Right lobe of liver (tissue), 6 donors: ENCODE measurements at places on chromosomes 5 and 9. TPM values are rescaled to one million over a fixed set of nuclear protein-coding genes. Genes with fewer than 3 reads are reported as not detected.

DNA sequence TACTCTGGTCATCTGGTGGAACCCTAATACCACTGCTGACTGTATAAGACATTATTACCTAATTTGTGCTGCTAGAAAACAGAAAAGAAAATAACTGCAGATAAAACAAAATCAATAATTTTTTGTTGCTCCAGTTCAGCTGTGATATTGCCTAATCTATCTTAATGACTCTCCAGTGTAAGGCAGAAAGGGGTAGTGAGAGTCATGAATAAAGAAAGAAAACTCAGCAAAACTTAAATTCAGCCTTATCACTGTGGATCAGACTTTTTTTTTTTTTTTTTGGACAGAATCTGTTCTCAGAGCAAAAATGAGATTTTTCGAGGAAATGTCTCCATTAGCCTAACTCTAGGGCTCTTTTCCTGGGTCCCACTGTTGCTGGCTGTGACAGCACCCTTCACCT, 1.1 kb upstream of the DOCK2 start:
- no peak overlapping the region for H3K4me3 ChIP-seq
- no peaks in the 10 kb centered on the region for H3K4me1 ChIP-seq
- no peaks in the 10 kb centered on the region for H3K27me3 ChIP-seq

DNA sequence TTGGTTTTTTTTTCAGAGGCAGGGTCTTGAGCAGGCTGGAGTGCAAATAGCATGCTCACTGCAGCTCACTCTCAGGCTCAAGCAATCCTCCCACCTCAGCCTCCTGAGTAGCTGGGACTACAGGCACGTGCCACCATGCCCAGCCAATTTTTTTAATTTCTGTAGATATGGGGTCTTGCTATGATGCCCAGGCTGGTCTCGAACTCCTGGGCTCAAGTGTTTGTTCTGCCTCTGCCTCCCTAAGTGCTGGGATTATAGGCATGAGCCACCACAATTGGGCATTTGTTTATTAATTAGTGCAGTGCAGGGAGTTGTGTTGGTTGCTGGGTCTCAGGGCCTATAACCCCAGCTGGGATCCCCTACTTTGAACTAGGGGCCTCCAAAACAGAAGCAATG, 47.0 kb downstream of the CXXC5 start:
- no peak overlapping the region for H3K27ac ChIP-seq
- H3K36me3 ChIP-seq, result no peaks in the 10 kb centered on the region
- no peak for DNase-seq
- peaks cover 18% of the 10 kb centered on the region for H3K4me1 ChIP-seq
- H3K4me3 ChIP-seq, result no peak overlapping the region

GRCh38 chr9:124685217-124685616, 85.9 kb downstream of the NR6A1 start:
- H3K4me3 ChIP-seq, result no peak overlapping the region
- no peak for DNase-seq
- H3K27ac ChIP-seq, result no peak overlapping the region
- no peaks in the 10 kb centered on the region for H3K4me1 ChIP-seq

GRCh38 chr5:72600391-72600981, 93.3 kb upstream of the ZNF366 start:
- no peaks in the 10 kb centered on the region for H3K36me3 ChIP-seq
- no peak for DNase-seq
- no peaks in the 10 kb centered on the region for H3K4me1 ChIP-seq
- no peak overlapping the region for H3K4me3 ChIP-seq
- no peaks in the 10 kb centered on the region for H3K27me3 ChIP-seq

GRCh38 chr9:86604741-86605140, 250.5 kb upstream of the TUT7 start:
- no peaks in the 10 kb centered on the region for H3K36me3 ChIP-seq
- no peak overlapping the region for H3K4me3 ChIP-seq
- no peaks in the 10 kb centered on the region for H3K27me3 ChIP-seq
- H3K4me1 ChIP-seq, result no peaks in the 10 kb centered on the region
- H3K27ac ChIP-seq, result no peak overlapping the region

DNA sequence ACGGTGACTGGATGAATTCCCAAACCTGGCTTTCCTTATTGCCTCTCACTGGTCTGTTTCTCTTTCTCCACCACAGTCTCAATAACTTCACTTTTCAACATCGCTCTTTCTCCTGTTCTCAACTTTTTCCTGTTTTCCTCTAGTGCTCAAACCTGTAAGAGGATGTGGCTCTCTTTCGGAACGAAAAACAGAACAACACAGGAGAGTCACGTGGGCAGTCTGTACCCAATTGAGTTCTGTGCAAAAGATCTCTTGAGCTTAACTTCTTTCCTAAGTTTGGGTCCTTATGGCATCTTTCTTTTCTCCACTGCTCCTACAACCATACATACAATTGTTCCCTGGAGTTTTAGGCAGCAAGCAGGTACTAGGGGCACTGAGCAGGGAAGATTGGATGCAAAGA, 8.9 kb downstream of the HAVCR1 start:
- no peak overlapping the region for H3K27ac ChIP-seq
- no peaks in the 10 kb centered on the region for H3K27me3 ChIP-seq
- no peaks in the 10 kb centered on the region for H3K4me1 ChIP-seq
- DNase-seq, result no peak
- no peak overlapping the region for H3K4me3 ChIP-seq

DNA sequence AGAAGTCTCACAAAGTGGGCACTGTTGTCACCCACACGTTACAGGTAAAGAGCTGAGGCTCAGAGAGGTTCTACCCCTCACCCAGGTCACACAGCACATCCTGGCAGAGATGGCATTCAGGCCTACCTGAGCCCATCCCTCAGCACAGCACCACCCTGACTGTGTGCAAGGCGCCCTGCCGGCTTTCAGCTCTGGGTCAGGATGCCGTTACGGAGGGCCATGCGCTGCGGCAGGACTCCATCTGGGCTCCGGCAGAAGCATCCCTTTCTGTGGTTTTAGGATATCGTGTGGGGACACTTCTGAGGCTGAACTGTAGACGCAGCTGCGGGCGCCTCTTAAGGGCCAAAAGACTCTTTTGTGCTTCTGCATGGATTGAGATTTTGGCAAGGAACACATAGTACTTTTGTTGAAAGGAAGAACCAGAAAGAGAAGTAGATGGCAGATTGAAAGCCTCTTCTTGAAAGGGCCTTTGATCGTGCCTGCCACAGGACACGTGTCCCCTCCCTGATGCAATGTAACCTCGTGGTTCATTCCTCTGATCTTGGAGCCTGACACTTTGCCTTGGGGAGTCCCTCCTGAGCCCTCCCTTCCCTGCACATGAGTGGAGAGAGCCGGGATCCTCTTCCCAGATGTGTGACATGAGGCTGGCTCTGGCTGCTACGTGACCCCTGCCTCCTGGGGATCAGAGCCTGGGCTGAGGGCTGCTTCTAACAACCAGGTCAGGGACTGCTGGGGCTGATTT, 31.3 kb downstream of the USP20 start:
- H3K36me3 ChIP-seq, result peaks cover 3% of the 10 kb centered on the region
- no peak for DNase-seq
- no peaks in the 10 kb centered on the region for H3K27me3 ChIP-seq
- no peak overlapping the region for H3K27ac ChIP-seq
- peaks cover 11% of the 10 kb centered on the region for H3K4me1 ChIP-seq
- no peak overlapping the region for H3K4me3 ChIP-seq

DNA sequence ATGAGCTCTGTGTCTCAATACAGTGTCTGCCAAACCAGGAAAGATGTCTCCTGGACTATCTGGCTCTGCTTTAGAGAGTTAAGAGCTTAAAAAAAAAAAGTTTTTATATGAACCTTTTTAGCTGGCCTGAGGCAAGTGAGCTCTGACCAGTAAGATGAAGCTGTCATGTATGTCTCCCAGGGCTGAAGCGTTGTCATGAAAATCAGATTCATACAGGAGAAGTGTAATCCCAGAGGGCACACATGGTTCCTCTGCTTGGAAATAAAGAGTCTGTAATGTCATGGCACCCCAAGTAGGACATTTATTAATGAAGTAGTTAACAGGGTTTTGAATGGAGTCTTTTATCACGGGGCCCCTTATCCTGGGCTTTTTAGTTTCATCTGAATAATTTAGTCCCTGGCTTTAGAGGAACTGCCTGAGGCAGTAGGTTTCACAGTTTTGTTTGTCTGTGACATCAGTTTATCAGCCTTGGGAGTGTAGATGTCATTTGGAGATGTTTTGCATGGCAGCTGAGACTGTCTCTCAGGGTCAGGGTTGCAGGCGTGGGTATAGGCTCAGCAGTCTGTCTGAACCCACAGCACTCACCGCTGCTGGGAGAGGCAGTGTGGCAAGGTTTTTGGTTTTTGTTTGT, 223.3 kb downstream of the DIRAS2 start:
- no peaks in the 10 kb centered on the region for H3K4me1 ChIP-seq
- peaks cover 5% of the 10 kb centered on the region for H3K27me3 ChIP-seq
- DNase-seq, result no peak
- no peak overlapping the region for H3K27ac ChIP-seq

DNA sequence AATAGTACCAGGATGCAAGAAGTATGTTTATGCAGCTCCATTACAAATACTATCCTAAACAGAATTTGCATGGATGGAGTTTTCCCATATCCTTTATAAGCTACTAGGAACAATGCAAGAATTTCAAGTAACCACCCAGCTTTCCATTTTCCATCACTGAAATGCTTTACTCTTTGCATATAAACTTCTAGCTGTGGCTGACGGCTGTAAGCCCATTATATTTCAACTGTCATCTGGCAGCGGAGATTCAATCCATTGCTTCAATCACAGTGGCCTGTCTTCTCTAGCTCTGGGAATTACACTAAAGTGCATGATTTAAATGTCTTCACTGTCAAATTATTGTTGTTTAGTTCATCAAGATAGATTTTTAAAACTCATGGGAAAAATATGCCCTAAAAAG, 64.2 kb upstream of the PAM start:
- no peaks in the 10 kb centered on the region for H3K4me1 ChIP-seq
- no peaks in the 10 kb centered on the region for H3K27me3 ChIP-seq
- DNase-seq, result no peak
- H3K27ac ChIP-seq, result no peak overlapping the region
- H3K4me3 ChIP-seq, result no peak overlapping the region

DNA sequence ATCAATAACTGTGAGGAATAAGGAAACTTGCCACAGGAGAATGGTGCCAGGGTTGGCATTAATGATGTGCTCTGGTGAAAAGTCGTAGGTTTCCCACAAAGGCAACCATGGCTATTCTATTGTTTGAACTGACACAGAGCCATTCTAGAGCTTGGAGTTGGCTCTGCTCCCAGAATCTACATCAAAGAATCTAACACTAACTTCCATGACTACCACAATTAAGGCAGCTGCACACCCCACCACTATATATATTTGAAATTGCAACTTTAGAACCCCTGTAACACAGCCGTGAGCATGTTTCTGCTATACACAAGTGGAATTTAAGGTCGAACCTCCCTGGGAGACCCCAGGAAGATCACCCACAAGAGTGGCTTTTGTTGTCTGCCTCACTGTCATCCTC, 89.7 kb upstream of the CCDC152 start:
- H3K4me3 ChIP-seq, result no peak overlapping the region
- no peaks in the 10 kb centered on the region for H3K4me1 ChIP-seq
- no peak for DNase-seq
- no peaks in the 10 kb centered on the region for H3K36me3 ChIP-seq
- H3K27ac ChIP-seq, result no peak overlapping the region
- H3K27me3 ChIP-seq, result no peaks in the 10 kb centered on the region

GRCh38 chr5:9547122-9547947, 1.5 kb upstream of the SEMA5A start:
- H3K27ac ChIP-seq, result peak overlapping the region; percentile 73
- no peaks in the 10 kb centered on the region for H3K4me1 ChIP-seq
- no peaks in the 10 kb centered on the region for H3K27me3 ChIP-seq
- no peaks in the 10 kb centered on the region for H3K36me3 ChIP-seq

DNA sequence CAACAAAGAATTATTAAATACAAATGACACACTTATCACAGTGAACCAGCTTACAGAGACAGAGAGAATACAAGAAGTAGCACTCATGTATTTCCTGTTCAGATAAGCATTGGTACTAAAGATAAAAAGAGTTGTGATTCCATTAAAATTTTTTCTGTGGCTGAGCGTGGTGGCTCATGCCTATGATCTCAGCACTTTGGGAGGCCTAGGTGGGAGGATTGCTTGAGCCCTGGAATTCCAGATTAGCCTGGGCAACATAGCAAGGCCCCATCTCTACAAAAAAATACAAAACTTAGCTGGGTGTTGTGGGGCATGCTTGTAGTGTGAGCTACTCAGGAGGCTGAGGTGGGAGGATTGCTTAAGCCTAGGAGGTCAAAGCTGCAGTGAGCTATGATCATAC, 32.9 kb downstream of the FCHO2 start:
- no peak overlapping the region for H3K27ac ChIP-seq
- no peaks in the 10 kb centered on the region for H3K4me1 ChIP-seq
- H3K27me3 ChIP-seq, result no peaks in the 10 kb centered on the region

- no peaks in the 10 kb centered on the region for H3K36me3 ChIP-seq
- no peaks in the 10 kb centered on the region for H3K4me1 ChIP-seq
- no peak overlapping the region for H3K27ac ChIP-seq
- H3K27me3 ChIP-seq, result no peaks in the 10 kb centered on the region
These were observed 182.3 kb upstream of the RIOK2 start for GRCh38 chr5:97365163-97365845.

GRCh38 chr5:64585646-64586045, 79.8 kb downstream of the RGS7BP start:
- H3K4me3 ChIP-seq, result no peak overlapping the region
- H3K36me3 ChIP-seq, result no peaks in the 10 kb centered on the region
- no peaks in the 10 kb centered on the region for H3K4me1 ChIP-seq
- no peaks in the 10 kb centered on the region for H3K27me3 ChIP-seq
- H3K27ac ChIP-seq, result no peak overlapping the region

GRCh38 chr5:140113180-140113698, 670 bp upstream of the PURA start:
- peak; percentile 40 for DNase-seq
- no peaks in the 10 kb centered on the region for H3K27me3 ChIP-seq
- H3K4me1 ChIP-seq, result peaks cover 24% of the 10 kb centered on the region
- peak overlapping the region; percentile 63 for H3K4me3 ChIP-seq

DNA sequence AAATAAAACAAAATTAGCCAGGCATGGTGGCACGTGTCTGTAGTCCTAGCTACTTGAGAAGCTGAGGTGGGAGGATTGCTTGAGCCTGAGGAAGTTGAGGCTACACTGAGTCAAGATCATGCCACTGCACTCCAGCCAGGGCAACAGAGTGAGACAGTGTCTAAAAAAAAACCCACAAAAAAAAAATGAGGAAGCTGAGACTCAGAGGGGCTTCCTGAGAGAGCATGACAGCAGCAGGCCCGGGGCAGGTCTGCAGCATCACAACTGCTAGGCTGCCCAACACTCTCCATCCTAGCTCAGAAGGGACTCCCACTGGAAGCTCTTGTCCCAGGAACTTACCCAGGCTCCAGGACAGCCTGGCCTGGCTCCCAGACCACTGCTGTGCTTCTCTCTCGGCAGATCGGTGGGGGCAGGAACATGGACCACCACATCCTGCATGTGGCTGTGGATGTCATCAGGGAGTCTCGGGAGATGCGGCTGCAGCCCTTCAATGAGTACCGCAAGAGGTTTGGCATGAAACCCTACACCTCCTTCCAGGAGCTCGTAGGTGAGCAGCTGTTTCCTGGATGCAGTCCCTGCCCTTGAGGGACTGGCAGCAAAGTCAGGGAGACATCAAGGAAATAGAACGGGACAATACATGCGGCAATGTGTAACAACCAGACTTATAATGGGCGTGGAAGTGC, 19.1 kb downstream of the PTGS1 start:
- no peak overlapping the region for H3K27ac ChIP-seq
- H3K27me3 ChIP-seq, result no peaks in the 10 kb centered on the region
- no peaks in the 10 kb centered on the region for H3K4me1 ChIP-seq
- no peaks in the 10 kb centered on the region for H3K36me3 ChIP-seq
- DNase-seq, result no peak

The GFI1B gene
- not detected for total RNA-seq

The CRHBP gene
- 130 TPM for total RNA-seq

The SNCAIP gene
- 0.65 TPM for total RNA-seq

The ZNF883 gene
- total RNA-seq, result not detected

The DMXL1 gene
- 25.6 TPM for total RNA-seq

The CCNJL gene
- 0.59 TPM for total RNA-seq

The SPAAR gene
- 0.95 TPM for total RNA-seq

The ARRDC3 gene
- total RNA-seq, result 25.5 TPM

The LECT2 gene
- 66.7 TPM for total RNA-seq

The GOLGA1 gene
- 15.0 TPM for total RNA-seq

The TNC gene
- total RNA-seq, result 2.2 TPM

The SPINK5 gene
- total RNA-seq, result not detected
